ENCODE measurements at places on chromosomes 16 and 17.

DNA sequence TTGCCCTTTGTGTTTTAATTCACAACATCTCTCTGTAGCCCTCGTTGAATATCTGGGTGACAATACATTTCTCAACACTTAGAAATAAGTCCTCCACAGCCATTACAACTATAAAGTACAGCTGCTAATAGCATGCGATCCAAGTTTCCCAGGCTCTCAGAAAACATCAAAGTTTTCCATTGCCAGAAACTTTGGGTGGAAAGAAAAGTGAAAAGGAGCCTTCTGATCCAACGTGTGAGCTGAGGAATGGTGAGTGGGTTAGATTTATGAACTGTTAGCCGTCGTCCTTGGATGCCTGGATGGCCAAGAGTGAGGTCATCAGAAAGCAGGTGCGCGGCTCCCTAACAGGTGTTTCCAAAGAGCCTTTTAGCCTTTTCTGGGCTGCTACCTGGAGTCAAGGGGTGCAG, 258.0 kb downstream of the PMP22 start:
- no peak for DNase-seq

DNA sequence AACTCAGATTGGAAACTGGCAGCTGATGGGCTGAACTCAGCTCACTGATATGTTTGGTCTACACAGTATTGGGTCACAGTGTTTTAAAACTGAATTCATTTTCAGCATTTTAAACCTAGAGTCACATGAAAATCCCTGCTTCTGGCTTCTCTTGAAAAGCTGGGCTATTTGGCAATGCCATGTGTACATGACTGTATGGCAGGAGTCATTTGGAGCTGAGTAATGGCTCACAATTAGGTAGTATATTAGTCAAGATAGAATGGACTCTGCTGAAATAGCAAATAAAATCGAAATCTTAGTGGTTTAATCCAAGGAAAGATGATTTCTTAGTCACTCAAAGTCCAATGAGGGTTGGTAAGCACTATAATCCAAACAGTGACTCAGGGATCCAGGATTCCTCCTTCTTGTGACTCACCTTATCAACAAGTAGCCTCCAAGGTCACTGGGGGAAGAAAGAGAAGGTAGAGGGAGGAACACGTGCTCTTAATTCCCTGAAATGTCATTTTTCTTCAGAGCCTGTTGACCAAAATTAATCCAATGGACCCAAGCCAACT, 13.9 kb upstream of the PMP22 start:
- no peak for DNase-seq

GRCh38 chr17:19357761-19358160, 4.8 kb downstream of the B9D1 start:
- no peak for DNase-seq

DNA sequence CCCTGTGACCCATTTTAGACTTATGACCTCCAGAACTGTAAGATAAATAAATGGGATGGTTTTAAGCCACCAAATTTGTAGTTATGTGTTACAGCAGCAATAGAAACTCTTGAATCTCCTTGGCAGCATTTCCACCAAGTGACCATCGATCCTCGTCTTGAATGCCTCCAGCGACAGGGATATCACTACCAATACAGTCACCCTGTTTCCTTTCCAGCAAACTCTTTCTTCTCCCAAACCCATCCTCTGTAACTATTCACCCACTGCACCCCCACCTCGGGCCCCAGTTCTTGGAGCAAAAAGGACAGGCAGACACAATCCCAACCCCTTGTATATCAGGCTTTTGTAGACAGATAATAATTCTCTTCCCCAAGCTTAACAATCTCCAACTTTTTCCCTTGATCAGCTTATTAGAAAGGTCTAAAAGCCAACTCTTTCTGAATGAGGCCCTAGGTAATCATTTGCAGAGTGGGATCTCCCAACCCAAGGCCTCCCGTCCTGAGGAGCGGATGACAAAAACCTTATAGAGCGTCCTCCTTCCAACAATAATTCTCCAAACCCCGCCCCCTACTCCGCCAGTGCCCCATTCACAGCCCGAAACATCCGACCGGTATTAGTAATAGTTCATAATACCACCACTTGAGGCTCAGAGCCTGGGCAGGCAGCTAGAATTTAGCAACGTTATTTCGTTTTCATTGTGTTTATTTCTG, 14.7 kb upstream of the PLLP start:
- DNase-seq, result peak; percentile 69

DNA sequence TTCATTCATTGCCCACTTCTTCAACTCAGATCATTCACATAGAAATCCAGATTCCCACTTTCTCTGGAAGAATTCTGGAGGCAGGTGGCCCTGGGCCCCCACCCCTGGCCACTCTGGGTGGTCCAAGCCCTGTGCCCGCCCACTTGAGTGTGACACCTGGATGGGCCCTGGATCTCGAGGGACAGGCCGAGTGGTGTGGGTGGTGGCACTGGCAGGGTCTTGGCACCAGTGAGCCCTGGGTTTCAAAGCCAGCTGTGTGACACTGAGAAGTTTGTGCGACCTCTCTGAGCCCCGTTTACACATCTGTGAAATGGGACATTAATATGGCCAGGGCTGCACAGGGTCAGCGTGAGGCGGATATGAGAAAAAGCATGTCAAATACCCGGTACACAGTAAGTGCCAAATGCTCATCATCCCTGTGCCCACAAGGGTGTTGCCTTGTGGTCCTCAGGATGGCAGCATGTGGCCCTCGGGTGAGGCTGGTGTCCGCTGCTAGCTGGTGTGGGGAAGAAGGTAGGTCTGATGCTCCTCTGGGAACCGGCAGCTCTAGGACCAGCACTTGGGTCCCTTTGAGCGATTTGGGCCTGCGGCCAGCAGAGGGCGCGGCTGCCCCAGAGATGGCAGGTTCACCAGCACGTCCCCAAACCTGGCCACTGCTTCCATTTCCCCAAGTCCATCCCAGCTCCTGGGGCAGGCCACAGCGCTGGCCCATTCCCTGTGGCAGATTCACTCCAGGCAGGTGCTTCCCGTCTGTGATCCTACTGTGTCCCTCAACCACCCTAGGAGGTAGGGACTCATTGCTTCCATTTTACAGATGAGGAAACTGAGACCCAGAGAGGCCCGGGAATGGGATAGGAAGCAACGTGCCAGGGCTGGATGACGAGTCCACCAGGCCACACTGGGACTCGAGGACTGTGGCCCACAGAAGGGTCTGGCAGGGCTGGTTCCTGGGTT, 3.6 kb downstream of the OSGIN1 start:
- peak; percentile 46 for DNase-seq

GRCh38 chr16:55470533-55471371, 8.2 kb upstream of the MMP2 start:
- no peak for DNase-seq

- no peak for DNase-seq
Measured at GRCh38 chr16:64397042-64397441, 724.8 kb downstream of the CDH11 start.

DNA sequence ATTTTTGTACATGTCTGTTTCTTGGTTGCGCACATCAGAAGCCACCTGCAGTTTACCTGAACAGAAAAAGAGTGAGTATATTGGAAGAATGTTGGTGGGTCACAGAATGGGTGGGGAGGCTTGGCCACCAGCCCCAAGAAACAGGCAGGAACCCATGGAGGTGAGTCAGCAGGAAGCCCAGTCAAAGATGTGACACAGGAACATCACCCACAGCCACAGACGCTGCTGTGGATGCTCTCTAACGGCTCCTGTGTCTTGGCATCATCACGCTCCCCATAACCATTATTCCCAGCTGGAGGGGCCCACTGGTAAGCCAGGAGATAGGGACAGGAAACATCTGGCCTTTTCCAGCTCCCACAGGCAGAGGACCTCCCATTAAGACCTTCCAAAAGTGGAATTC, 94.0 kb upstream of the WSB1 start:
- no peak for DNase-seq

DNA sequence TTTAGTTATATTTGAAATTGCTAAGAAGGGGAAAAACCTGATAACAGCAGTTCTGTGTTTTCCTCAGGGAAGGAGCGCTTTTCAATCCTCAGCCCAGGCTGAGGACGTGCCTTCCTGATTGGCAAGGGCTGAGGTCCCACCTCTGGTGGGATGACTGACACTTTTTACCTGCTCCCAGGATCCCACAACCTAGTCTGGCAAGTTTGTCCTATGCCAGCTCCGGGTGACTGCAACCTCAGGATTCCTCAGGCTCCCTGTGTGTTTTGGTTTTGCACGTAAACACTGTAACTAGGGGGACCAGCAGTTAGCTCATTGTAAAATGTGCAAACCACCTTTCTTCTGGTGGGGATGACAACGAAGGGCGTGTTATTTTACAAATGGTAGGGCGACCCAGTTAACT, 7.5 kb downstream of the MARCHF10 start:
- no peak for DNase-seq

- no peak for DNase-seq
Measured at GRCh38 chr17:72518159-72518732, 397.4 kb downstream of the SOX9 start.

DNA sequence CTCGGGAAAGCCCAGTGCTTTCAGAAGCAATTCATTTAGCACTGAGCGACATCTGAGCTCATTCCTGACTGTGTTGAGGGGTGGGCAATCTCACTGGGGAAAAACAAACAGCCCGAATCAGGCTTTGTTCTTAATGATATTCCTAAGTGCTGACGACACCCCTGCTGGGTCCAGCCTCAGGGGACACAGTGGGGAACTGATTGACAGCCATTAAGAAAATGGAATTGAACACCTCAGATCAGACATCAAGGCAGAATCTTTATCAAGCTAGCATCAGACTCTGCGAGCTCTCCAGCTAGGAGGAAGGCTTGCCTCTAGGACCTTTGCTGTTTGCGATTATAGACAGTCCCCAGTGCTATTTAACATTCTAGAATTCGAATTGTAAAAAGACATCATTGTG, 22.5 kb upstream of the LYRM9 start:
- DNase-seq, result no peak

GRCh38 chr17:62998166-62998565, 32.1 kb downstream of the TANC2 start:
- no peak for DNase-seq

DNA sequence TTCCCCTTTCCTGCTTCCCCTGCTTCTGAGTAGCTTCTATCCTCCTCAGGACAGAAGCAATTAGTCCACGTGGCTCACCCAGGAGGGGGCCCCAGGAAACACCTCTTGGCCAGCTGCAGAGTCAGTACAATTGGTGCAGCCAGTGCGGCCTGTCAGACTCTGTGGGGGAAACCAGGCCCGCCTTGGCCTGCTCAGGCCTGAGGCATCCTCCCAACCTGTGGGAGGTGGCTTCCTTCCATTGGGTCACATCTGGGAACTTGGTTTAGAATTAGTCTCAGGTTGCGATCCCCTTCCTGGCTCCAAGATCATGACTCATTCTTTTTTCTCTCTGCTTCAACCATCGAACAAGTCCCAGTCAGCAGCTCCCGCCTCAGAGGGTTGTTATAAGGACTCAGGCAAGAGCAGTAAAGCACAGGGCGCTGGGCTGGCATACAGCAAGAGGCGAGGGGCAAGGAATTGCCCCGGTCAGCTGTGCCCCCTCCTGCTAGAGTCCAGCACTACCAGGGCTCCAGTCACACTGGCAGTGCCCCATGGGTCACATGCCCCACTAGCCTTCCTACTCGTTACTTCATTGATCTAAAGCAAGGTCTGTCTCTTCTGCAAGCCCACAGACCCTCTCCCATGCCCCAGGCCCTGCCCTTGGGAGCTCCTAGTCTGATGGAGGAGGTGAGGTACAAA, 8.1 kb upstream of the EPX start:
- no peak for DNase-seq

DNA sequence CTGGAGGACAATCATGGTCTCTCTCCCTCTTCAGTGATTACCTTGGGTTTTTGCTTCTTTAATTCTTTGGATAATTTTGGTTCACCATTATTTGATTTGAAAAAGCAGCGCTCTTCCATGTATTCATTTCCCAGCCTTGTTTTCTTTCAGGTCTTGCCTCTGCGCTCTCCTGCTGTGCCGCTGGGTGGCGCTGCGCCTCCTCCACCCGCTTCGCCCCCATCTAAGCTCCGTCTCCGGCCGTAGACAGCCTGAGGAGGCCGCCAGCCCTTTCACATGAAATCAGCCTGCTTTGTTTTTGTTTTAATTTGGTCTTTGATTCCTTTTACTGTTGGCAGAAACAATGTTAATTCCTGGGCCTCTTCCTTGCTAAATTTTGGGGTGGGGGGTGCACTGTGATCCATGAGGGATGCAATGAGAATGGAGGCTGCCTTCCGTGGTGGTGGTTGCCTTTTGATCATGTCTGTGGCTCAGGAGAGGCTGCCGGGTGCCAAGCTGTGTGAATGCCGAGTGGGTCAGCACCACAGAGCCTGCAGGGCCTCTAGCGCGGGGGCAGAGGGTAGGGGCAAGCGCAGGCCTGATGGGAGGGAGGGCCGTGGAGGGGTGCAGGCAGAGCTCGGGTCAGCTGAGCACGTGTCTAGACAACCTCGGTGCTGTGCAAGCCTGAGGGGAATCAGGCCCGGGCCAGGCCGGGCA, 64.1 kb downstream of the PLD6 start:
- DNase-seq, result no peak

GRCh38 chr17:80924807-80925610, 66.6 kb upstream of the CHMP6 start:
- DNase-seq, result no peak

GRCh38 chr17:80394629-80395216, 20.2 kb upstream of the ENDOV start:
- no peak for DNase-seq

DNA sequence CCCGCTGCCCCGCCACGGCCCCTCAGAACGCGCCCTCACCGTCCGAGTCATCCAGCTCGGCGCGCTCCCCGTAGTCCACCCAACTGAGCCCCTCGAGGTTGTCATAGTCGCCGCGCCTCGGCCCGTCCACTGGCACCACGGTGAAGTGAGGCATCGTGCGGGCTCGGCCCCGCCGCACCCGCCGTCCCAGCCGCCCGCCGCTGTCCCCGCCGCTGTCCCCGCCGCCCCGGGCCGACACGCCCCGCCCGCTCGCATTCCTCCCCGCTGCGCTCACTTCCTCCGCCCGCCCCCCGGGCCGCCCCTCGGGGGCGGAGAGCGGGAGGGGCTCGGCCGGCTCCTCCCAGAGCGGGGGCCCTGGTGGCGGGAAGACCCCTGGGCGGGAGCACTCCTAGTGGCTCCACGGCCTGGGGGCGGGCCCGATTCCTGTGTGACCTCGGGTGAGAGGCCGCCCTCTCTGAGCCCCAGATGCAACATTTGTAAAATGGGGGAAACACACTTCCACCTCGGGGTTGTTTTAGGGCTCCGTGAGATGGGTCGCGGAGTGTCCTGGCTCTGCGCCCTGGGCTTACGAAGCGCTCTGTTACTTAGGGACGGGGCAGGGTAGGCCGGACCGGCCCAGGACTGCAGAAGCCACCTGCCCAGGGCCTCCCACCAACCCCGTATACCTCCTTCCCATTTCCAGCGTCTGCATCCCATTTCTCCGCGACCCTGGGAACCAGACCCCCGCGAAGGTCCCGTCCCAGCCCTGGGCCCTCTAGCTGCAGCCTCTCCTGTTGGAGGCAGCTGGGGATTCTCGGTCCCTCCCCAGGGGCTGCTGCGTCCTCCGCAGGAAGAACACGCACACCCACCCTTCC, at the start of gene SLC12A4:
Gene SLC12A4 (minus strand): TSS at position 238 of the 854 bp plus-strand sequence. CDS start 84 bp downstream, at position 154.
- peak; percentile 84 for DNase-seq

- DNase-seq, result no peak
Measured at GRCh38 chr17:33291248-33292200, 1.6 kb downstream of the ASIC2 start.

GRCh38 chr16:74623214-74623838, 16.4 kb upstream of the GLG1 start:
- DNase-seq, result no peak

- no peak for DNase-seq
Measured at GRCh38 chr16:13809765-13810164, 110.2 kb upstream of the ERCC4 start.

GRCh38 chr17:41071606-41072360, 6.1 kb upstream of the KRTAP2-4 start:
- no peak for DNase-seq

GRCh38 chr16:57305159-57305811, 20.8 kb upstream of the PLLP start:
- no peak for DNase-seq

All from CD8-positive, alpha-beta memory T cell (primary cell).